Cerebellar nuclear complex (tissue), 1 donor: ENCODE measurements at places on chromosomes 11 and 22.

- no peak for DNase-seq
Observed at GRCh38 chr22:17855572-17856290, 81.5 kb upstream of the BID start.

- no peak for DNase-seq
Observed at GRCh38 chr11:69569306-69570200, 71.4 kb upstream of the CCND1 start.

GRCh38 chr11:84413549-84413948 is 1127.4 kb upstream of the CCDC90B start:
- no peak for DNase-seq

DNA sequence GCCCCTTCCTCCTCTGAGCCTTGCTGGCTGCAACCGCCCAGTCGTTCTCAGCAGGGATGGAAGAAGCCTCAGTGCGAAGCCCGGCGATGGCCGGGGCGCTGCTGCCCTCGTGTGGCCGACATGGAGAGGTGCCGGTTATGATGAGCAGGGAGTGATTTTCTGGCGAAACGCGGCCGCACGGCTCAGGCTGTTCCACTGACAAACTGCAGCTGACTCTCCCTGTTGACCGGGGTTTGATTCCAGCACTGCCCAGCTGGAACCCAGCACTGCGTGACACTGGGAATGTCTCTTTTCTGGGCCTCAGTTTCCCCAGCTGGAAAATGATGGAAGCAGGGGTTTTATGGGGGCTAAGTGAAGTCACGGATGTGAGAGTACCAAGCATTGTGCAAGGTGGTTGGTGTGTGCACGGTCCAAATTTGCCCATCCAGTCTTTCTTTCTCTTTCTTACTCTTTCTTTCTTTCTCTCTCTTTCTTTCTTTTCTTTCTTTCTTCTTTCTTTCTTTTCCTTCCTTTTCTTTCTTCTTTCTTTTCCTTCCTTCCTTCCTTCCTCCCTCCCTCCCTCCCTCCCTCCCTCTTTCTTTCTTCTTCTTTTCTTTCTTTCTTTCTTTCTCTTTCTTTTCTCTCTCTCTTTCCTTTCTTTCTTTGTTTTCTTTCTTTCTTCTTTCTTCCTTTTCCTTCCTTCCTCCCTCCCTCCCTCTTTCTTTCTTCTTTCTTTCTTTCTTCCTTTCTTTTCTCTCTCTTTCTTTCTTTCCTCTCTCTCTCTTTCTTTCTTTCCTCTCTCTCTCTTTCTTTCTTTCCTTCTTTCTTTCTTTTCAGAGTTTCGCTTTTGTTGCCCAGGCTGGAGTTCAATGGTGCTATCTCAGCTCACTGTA is 25.8 kb upstream of the MPPED1 start:
- no peak for DNase-seq

GRCh38 chr22:24592851-24593558 is at the start of gene LRRC75B:
Gene LRRC75B, minus strand, starts transcription at chr22:24593073. Its CDS starts 34 bp downstream, at chr22:24593039.
- DNase-seq = no peak

- no peak for DNase-seq
Observed at GRCh38 chr11:113994077-113994954, 19.4 kb downstream of the HTR3A start.

DNA sequence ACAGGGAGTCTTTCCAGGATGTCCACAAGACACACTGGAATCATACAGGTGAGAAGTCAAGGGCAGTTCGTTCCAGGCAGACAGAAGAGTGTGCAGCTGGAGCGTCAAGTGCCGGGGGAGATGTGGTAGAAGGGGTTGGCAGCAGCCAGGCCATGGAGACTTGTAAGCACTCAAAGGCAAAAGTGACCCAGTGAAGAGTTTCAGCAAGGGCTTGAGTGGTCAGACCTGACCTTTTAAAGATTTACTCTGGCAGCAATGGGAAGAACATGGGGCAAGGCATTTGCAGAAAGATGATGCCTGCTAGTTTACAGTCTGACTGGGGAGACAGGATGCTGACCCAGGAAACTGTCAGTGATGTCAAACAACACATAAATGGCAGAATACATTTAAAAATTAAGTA is 29.0 kb downstream of the P4HA3 start:
- DNase-seq = no peak

GRCh38 chr11:8249482-8249881 is 14.2 kb downstream of the LMO1 start:
- no peak for DNase-seq

GRCh38 chr11:13775471-13775870 is 107.0 kb downstream of the FAR1 start:
- no peak for DNase-seq

- DNase-seq = no peak
Observed at GRCh38 chr11:75536786-75537641, 11.3 kb upstream of the GDPD5 start.

GRCh38 chr11:68828155-68828931 is 13.4 kb downstream of the CPT1A start:
- DNase-seq = no peak

DNA sequence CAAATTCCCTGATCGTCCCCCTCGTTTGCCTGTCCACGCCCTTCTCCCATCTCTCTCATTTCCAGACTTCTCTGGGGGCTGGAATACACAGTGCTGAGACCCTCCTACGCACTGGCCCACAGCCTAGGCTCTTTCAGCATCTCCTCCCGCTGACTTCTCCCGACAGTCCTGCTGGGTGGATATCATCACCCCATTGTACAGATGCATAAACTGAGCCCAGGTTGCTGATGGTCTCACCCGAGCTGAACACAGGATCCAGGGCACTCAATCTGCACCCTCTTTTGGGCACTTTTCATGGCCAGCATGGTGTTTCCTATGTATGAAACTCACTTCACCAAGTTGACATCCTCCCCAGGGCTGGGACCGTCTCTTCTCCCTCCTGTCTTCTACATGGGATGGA is 31.7 kb upstream of the PICK1 start:
- DNase-seq = no peak

DNA sequence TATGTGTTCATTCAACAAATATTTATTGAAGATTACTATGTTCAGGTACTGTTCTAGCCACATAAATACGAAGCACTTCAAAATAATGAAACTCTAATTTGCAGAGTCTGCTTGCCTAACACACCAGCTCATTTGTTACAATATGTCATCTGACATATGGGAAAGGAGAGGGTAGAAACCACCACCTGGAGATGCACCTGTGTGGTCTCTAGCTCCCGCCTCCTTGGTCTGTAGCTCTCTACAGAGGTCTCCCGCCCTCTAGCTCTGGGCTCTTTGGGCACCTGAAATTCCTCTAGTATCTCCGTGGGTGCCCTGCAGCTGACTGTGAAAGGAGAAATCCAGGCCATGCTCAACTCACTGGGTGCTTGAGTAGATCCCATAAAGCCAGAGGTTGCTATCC is 51.4 kb upstream of the DBX1 start:
- DNase-seq = no peak

GRCh38 chr22:30287648-30288418 is 1.5 kb downstream of the CASTOR1 start:
- no peak for DNase-seq

- no peak for DNase-seq
Observed at GRCh38 chr22:48577014-48577690, 1250.5 kb downstream of the BRD1 start.

- DNase-seq = no peak
Observed at GRCh38 chr22:42676059-42676607, 26.9 kb upstream of the CYB5R3 start.

GRCh38 chr11:77106321-77106720 is 3.7 kb downstream of the OMP start:
- DNase-seq = no peak

- DNase-seq = no peak
Observed at GRCh38 chr11:116605543-116606459, 167.0 kb downstream of the BUD13 start.

DNA sequence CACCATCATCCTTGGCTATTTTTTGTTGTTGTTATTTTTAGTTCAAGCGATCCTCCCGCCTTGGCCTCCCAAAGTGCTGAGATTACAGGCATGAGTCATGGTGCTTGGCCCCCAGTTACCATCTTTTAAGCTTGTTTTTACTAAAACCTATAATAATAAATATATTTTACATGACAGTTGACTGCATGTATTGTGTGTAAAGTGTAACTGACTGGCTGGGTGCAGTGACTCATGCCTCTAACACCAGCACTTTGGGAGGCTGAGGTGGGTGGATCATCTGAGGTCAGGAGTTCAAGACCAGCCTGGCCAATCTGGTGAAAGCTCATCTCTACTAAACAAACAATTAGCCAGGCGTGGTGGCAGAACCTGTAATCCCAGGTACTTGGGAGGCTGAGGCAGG is 386.2 kb downstream of the TENM4 start:
- DNase-seq = no peak
